Sigmoid colon (tissue), 7 donors: ENCODE measurements at places on chromosomes 7 and 10. TPM values are rescaled to one million over a fixed set of nuclear protein-coding genes. Genes with fewer than 3 reads are reported as not detected.
A peak's percentile ranks its signal among the peaks of the same experiment; 100 is the strongest.

- no peak for DNase-seq
Measured at GRCh38 chr7:66869660-66870450, 51.2 kb upstream of the TMEM248 start.

DNA sequence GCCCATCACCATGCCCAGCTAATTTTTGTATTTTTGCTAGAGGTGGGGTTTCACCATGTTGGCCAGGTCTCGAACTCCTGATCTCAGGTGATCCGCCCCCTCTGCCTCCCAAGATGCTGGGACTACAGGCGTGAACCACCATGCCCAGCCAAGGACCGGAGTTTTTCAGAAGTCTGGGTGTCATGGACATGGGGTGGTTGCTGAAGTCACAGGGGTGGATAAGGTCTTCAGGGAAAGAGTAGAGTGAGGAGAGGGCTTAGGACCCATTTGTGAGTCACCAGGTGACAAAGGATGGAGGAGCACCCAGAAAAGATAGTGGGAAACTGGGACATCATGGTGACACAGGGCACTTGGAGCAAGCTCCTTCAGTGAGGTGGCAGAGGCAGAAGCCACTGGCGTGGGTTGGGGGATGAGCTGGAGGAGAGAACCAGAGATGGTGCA is 2.8 kb upstream of the GPRIN2 start:
- DNase-seq, result peak; percentile 57

CALHM3 gene
- not detected for total RNA-seq

FKBP9 gene
- 79.6 TPM for total RNA-seq

CDK14 gene
- 14.3 TPM for total RNA-seq

- DNase-seq, result no peak
Measured at GRCh38 chr7:138377306-138377705, 82.8 kb upstream of the TRIM24 start.
